ENCODE measurements at places on chromosomes 1 and 21. TPM values are rescaled to one million over a fixed set of nuclear protein-coding genes. Genes with fewer than 3 reads are reported as not detected.

DNA sequence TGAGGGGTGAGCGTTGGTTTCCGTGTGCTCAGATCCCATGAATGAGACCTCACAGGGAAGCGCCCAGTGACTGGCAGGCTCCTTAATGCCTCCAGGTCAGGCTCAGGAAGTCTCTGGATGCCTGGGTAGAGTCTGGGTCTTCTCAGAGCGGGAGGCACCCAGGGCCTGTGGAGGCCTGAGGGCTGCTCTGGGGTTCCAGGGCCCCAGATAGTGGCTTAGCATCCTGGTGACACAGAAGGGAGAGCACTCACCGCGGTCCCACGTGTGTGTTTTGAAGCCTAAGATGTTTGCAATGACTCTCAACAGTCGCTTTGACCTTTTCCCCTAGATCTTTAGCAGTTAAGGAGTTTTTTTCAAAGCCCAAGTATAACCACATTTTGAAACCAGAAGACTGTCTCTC is 25.0 kb downstream of the PRMT2 start:
- no peak for DNase-seq

- DNase-seq: no peak
These were observed 2.0 kb upstream of the OR2AK2 start for GRCh38 chr1:247962911-247963588.

GRCh38 chr1:235946571-235946981 is 79.9 kb upstream of the LYST start:
- no peak for DNase-seq

The APOBEC4 gene
- not detected for total RNA-seq
